GM12892 (cell line): ENCODE measurements at places on chromosomes 12 and 14.

GRCh38 chr14:90677484-90678050 lies 138.7 kb downstream of the TTC7B start:
- DNase-seq, result no peak

DNA sequence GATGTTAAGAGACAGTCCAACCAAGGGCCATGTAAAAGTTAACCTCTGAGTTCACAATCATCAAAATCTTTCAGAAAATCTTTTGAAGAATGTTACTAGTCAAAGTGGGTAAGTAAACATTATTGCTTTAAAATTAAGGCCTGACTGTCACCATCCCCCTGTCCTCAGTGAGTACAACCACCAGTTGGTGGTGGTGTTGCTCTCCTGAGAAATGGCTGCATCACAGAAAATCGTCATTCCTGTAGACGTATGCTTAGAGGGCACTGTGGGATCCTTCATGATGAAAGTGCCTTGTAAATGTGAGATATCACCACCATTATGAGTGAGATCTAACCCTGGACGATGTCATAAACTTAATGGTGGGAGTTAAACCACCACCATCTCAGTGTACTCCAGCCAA lies 451.2 kb downstream of the RPS29 start:
- DNase-seq, result no peak

GRCh38 chr12:130952171-130952954 lies 1.3 kb upstream of the ADGRD1 start:
- no peak for DNase-seq

DNA sequence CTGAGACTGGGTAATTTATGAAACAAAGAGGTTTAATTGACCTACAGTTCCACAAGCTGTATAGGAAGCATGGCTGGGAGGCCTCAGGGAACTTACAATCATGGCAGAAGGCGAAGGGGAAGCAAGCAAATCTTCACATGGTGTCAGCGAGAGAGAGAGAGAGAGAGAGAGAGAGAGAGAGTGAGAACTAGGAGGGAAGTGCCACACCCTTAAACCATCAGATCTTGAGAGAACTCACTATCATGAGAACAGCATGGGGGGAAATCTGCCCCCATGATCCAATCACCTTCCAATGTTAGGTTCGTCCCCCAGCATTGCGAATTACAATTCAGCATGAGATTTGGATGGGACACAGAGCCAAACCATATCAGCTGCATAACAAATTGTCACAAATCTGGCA lies 96.7 kb downstream of the CHST11 start:
- no peak for DNase-seq
